Panc1 (cell line): ENCODE measurements at places on chromosomes 13 and 19.

- no peak for DNase-seq
Measured at GRCh38 chr19:19528721-19529490, at the start of gene YJEFN3. TSS of gene YJEFN3 (plus strand) at chr19:19528911. CDS start at chr19:19528933, 22 bp downstream.

DNA sequence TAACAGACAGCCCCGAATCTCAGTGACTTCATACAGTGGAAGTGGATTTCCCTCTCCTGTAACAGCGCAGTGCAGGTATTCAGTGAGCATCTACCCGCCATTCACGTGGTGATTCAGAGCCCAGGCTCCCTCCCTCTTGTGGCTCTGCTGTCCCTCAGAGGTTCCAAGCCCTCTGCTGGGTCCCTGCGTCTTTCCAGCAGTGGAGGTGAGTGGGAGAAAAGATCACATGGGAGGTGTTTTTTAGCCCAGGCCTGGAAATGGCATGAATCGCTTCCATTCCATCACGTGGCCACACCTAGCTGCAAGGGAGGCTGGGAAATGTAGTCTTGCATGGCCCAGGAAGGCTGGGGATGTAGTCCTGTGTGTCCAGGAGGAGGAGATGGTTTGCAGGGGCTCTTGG, 61.4 kb downstream of the DPF1 start:
- DNase-seq, result no peak

GRCh38 chr13:42373048-42373812, 101.3 kb downstream of the AKAP11 start:
- no peak for DNase-seq

DNA sequence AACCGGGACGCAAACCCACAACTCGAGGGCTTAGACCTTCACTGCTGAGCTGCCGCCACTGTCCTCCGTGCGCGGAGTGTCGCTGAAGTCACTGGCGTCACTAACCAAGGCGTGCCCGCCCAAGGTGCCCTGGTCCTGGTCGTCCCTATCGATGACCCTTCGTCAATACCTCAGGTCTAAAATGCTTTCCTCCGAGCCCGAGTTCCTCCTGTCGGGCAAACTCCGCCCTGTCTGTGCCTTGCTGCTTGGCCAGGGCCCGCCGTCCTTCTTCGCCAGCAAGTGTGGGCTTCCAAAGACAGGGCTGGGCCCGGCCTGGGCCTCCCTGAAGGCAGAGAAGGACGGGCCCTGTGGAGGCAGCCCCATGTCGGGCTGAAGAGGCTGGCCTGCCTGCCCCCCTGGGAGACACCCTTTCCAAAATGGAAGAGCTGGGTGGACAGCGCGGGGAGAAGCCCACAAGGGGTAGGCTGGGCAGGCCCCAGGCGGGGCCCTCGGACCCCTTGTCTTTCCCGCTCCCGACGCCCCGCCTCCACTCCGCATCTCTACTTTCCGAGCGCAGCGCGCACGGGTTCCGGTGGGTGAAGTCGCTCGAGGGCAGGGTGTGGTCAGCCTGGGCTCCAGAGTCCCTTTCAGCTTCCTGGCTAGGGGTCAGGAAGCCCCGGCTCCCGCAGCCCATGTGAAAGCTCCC, 13.4 kb downstream of the RB1 start:
- no peak for DNase-seq

DNA sequence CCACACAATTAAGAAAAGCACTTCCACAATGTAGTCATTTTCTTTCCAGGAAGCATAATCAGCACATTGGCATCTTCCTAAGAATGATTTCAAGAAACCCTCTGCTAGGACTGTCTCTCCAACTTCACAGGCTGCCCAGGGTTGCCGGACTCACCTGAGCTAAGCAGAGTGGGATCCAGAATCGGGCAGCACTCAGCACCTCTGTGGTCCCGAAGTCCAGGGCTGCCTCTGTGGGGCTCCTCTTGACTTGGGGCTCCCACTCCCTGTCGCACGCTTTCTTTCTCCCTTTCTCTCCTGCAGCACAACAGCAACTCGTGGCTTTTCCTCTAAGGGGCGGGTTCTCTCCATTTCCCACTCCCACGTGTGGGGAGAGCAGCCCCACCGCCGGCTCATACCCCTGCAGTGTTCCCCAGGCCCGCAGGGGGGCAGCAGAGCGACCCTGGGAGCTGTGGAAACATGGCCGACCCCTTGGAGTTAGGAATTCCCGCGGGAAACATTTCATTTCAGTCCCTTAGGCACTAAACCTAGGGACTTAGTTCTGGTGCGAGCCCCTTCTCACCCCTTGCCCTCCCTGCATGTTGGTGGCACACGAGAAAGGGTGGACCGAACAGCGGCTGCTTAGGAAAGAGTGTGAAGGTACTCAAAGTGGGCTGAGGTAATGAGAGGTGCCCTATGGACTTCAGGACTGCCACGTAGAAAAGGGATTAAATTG, at the start of gene TMEM272:
Gene TMEM272, minus strand, starts transcription at position 316 of the 712 bp plus-strand sequence. CDS start 6,647 bp downstream, outside the sequence.
- no peak for DNase-seq

DNA sequence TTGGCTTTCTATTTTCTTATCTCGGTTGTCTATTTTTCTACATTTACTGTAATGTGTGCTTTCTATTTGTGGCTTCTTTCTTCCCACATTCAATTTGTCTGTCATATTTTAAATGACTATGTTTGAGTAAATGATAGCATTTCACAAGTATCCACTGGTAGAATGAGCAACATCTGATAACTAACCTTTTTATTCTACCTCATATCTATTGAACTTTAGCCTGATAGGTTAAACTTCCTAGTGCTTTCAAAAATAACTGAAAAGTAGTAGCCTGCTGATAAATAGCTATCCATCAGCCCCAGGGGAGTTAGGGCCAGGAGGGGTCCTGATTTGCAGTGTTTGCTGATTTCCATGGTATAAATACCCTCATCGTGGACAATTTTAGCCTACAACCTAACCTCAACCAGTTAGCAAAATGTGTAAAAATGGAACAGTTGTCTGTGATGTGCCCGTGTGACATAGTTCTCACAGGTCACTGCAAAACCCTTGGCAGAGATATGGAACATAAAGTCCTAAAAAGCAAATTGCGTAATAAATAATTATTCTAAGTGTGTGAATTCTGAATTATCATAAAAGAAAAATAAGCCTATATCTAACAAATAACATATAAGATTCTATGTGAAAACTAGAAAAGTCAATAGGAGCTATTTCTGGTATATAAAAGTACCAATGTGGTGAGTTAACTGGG, 32.1 kb downstream of the KCTD12 start:
- no peak for DNase-seq

DNA sequence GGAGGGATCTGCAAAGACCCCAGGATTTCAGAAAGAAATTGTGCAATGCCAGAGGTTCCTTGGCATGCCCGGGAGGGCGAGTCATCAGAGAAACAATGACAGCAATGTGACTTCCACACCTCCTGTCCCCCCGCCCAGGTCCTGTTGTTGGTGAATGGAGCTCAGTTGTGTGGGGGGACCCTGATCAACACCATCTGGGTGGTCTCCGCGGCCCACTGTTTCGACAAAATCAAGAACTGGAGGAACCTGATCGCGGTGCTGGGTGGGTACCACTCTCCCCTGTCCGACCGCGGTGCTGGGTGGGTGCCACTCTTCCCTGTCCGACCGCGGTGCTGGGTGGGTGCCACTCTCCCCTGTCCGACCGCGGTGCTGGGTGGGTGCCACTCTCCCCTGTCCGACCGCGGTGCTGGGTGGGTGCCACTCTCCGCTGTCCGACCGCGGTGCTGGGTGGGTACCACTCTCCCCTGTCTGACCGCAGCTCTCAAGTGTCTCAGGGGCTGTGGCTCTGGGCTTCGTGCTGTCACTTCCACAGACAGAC, 5.2 kb upstream of the F10 start:
- no peak for DNase-seq

GRCh38 chr19:19105365-19106055, 32.8 kb downstream of the TMEM161A start:
- no peak for DNase-seq

GRCh38 chr13:95707035-95707434, 30.1 kb downstream of the DNAJC3 start:
- DNase-seq, result no peak

DNA sequence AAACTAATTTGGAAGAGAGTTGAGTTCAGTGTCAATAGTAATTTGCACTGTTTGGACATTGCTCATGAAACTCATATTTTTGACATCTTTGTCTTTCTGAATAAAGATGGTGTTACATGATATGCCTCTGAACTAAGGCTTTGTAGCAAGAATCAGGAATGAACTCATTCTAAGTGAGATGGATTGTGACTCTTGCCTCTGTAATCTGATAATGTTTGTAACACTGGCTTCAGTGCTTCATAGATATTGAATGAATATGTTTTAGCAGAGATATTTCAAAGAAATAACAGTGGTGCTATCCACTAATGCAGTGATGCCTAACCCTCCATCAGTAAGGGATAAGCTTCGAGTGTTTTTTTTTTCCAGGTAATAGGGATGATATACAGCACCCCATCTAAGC, 32.9 kb downstream of the TEX26 start:
- no peak for DNase-seq

- no peak for DNase-seq
Measured at GRCh38 chr19:40756502-40757110, 5.6 kb downstream of the SNRPA start.

DNA sequence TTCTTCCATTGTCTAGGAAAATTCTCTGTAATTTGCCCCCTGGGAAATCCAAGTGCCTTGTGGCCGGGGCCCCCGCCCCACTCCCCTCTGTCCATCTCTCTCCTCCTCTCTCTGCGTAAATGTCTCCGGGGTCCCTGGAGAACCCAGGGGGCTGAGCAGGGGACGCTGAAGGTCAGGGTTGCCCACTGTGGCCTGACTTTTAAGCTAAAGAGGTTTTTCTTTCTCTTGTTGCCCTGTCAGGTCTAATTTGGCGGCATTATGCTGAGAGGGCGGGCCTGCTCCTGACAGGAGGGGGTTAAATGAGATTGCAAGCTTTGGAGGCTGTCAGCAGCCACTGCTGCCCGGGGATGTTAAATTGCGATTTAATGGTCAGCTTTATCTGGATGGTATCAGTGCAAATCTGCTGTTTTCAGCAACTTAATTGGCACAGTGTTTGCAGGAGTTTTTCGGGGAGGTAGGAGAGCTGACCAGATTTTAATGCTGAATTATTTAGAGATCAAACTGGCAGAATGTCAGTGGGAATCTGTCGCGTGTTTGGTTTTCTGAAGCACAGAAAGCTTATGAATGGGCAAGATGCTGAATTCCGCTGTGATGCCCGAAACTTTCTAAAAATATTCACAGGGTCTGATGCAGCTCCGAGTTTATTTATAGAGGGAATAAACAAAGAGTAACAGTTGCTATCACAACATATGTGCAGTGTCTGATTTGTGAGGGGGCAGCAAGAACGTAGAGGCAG, 93.2 kb upstream of the SOX1 start:
- no peak for DNase-seq

GRCh38 chr19:49799798-49800376, 13.2 kb downstream of the FUZ start:
- no peak for DNase-seq

DNA sequence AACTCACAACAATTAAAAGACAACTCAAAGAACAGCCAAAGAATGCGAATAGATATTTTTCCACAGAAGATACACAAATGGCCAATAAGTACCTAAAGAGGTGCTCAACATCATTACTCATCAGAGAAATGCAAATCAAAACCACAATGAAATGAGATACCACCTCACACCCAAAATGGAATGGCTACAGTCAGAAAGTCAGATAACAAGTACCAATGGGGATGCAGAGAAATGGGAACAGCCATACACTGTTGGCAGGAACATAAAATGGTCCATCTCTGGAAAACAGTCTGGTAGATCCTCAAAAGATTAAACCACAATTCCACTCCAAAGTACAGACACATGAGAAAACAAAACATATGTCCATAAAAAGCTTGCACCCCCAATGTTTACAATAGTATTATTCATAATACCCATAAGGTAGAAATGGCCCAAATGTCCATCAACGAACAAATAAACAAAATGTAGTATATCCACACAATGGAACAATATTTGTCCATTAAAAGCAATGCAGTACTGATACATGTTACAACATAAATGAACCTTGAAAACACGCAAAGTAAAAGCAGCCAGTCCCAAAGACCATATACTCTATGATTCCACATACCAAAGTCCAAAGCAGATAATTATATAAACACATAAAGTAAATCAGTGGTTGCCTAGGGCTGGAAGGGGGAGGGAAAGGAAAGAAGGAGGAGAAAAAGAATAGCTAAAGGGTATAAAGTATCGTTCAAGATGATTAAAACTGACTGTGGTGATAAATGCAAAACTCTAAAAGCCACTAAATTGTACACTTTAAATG, 19.6 kb downstream of the USP12 start:
- DNase-seq, result no peak

- DNase-seq, result no peak
Measured at GRCh38 chr13:71685072-71685471, 181.9 kb downstream of the DACH1 start.

- DNase-seq, result peak; percentile 100
Measured at GRCh38 chr19:40305403-40305802, 20.3 kb upstream of the AKT2 start.

DNA sequence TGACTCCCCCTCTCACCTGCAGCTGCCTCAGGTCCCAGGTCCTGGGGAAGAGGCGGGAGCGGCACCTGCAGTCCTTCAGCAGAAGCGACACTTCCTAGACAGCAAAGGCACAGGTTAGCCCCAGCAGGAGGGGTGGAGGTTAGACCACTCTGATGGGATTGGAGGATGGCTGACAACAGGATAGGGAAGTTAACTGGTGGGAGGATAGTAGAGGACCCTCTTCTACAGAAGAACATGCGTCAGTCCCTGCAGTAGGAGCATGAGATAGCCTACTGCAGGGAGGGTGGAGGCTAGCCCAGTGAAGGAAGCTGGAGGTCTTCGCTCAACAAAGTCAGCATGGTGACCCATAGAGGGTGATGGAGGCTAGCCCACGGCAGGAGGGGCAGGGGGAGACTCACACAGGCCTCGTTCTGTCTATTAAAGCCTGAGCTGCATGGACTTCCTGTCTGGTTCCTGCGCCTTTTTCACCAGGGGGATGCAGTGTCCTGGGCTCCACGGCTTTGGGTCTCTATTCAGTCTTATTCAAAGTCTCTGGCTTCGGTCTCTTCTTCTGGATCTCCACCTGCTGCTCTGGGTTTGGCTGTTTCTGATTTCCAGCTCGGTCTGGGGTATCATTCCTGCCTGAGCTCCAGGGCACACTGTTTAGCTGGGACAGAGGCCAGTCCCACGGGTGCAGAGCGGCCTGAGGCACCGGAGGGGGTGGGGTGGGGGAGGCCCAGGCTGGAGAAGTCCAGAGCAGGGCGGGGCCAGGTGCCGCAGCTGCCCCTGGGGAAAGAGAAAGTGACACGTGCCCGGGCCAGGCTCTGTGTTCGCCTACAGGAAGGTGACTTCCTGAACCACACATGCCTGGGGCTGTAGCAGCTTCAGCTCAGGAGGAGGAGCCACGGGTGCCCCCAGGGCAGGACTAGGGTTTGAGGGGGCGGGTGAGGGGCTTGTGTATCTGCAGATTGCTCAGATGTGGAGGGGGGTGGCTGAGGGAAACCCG, 7.3 kb downstream of the IFNL3 start:
- DNase-seq, result no peak

GRCh38 chr13:92390217-92390616, 836.4 kb upstream of the GPC6 start:
- DNase-seq, result no peak
